ENCODE measurements at places on chromosomes 4 and X.

DNA sequence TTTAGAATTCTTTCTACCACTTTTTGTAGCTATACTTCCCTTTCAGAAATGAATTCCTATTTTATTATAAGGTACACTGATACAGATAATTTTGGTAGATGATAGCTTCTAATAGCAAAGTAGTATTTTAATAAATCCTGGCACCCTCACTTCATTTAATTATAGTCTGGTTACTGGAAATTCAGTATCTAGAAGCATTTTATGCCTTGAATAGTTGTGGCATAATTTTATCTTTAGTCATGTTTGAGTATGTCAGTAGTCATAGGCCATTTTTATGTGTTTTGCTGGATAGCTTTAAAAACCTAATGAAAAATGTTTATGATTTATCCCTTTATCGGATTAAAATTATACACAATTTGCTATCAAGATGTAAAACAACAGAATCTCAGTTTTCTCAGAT lies 92.3 kb downstream of the DIAPH2 start:
- no peak for DNase-seq

GRCh38 chrX:32116047-32116446 lies 1044.2 kb upstream of the FTHL17 start:
- no peak for DNase-seq

DNA sequence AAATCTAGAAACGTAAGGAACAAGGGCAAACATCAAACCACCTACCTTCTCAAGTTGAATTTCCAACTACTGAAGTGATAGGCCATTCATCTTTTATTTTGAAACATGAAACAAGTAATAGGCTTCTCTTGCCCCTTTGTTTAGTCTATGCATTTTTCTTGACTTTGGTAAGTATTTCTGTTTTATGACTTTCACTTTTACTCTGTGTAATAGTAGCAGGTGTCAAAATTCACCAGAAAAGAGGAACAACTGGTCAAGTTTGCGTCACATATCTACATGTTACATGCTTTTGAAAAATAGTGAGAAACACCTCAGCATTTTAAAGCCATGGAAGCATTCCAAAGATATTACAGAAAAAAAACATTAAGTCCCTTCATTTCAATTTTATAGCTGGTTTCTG lies 157.1 kb upstream of the FTHL17 start:
- no peak for DNase-seq

GRCh38 chrX:106203315-106203714 lies 35.2 kb downstream of the PWWP3B start:
- DNase-seq: no peak

DNA sequence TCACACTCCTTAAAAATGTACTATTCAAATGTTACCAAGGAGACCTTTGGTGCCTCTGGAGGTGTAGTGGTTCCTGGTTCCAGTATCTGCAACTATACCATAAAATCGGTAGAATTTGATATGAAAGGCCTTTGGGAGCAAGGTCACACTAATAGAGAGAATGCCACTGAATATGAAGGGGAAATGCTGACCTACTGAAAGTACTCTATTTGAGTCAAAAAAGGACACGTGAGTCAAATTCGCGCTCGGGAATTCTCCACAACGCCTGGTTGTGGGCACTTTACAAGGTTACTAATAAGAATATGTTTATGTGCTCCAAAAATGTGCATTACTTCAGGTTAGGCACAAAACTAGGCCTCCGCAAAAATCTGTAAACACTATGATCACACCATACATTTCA lies 39.5 kb upstream of the RELL1 start:
- no peak for DNase-seq

DNA sequence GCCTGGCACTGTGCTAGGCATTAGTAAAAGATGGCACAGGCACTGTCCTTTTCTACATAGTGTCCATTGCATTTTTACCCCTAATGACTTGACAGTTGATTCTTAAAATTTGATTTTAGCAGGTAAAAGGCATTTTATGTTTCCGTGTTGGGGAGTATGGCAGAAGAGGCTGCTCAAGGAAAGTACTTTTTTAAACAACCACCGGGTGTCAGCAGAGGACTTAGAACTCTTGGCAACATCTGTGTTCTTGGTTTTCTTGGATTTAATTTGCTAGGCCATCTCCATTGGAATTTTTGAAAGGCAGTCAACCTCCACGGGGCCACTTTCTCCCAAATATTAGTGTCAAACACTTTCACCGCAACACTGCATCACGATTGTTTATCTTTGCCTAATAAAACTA lies 102.9 kb downstream of the TSPAN7 start:
- DNase-seq: no peak

- DNase-seq: no peak
Measured at GRCh38 chrX:121260596-121261240, 213.3 kb downstream of the GLUD2 start.

- DNase-seq: no peak
Measured at GRCh38 chrX:149881081-149881711, at the start of gene MAGEA8. Gene MAGEA8 (plus strand): TSS chrX:149881183. CDS start chrX:149884273, 3,090 bp downstream.

GRCh38 chrX:14872355-14872754 lies 514 bp downstream of the FANCB start:
- DNase-seq: no peak

- DNase-seq: no peak
Measured at GRCh38 chr4:105166066-105166465, 19.4 kb downstream of the TET2 start.

GRCh38 chrX:154850957-154851611 lies 16.6 kb upstream of the SMIM9 start:
- DNase-seq: no peak

- no peak for DNase-seq
Measured at GRCh38 chrX:38513112-38513742, 48.1 kb upstream of the TSPAN7 start.

DNA sequence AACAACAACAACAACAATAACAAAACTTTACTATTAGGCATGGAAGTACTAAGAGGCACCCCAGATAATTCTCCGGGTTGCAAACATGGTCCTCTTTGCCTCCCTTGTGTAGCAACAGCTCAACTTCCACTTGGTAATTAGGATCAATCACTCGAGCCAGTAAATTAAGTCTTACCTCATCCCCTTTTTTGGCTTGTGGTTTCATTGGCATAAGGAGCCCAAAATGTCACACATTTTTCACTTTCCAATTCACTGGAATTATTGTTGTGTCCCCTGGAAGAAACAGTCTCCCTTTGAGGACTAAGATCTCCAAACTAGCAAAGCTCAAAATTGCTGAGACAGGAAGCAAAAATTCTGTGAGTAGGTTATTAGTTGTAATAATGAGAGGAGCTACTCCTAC lies 49.2 kb upstream of the HSD17B10 start:
- no peak for DNase-seq

- no peak for DNase-seq
Measured at GRCh38 chrX:31293409-31293808, 221.6 kb upstream of the FTHL17 start.

DNA sequence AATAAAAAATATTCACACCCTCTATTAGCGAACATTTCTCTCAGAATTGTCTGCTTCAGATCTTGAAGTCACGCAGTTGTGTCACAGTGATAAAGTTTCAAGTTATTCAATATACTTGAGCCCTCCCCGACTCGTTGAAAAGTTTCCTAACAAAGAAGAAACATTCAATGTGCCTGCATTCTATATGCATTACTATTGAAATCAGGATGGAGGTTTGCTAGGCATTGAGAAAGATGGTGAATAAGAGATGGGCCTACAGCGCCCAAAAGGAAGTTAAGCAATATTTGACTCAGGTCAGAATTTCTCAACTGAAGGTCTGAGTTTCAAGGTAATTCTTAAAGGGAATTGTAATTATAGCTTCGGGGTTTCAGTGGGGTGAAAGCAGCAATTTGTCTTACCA lies 6.1 kb downstream of the TCEANC start:
- no peak for DNase-seq

GRCh38 chr4:3797831-3798790 lies 31.9 kb downstream of the ADRA2C start:
- no peak for DNase-seq

DNA sequence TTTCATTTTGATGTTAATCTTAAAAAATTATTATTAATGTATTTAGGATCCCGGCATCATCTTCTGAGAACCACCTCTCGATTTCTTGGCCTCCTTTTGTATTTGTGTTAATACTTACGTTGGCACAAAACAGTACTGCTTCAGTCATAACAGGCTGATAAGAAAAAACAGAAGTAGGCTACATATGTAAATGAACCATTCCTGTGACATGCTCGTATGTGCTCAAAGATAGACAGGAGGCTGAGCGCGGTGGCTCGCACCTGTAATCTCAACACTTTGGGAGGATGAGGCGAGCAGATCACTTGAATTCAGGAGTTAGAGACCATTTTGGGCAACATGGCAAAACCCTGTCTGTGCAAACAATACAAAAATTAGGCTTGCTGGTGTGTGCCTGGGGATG lies 109.4 kb upstream of the H2AZ1 start:
- DNase-seq: no peak

- no peak for DNase-seq
Measured at GRCh38 chrX:119041175-119041574, 31.6 kb upstream of the CT47C1 start.

- DNase-seq: no peak
Measured at GRCh38 chr4:11293866-11294265, 134.8 kb downstream of the HS3ST1 start.

GRCh38 chr4:15695240-15695699 lies 7.6 kb upstream of the BST1 start:
- peak; percentile 71 for DNase-seq

- no peak for DNase-seq
Measured at GRCh38 chrX:4622486-4623167, 909.2 kb upstream of the PRKX start.

GRCh38 chrX:1411326-1411725 lies 19.4 kb upstream of the SLC25A6 start:
- DNase-seq: no peak

DNA sequence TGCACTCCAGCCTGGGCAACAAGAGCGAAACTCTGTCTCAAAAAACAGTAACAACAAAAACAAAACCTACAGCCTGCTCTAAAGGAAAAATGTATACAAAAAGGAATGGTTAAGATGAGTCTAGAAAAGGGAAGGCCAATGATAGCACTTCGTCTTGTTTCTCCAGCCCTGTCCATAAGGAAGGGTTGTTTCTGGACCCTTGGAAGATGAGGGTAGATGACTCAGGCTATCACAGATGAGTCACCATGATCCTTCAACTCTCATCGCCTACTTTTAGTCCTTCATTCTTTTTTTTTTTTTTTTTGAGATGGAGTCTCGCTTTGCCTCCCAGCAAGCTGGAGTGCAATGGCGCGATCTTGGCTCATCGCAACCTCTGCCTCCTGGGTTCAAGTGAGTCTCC lies 8.8 kb downstream of the PLA2G12A start:
- DNase-seq: no peak

DNA sequence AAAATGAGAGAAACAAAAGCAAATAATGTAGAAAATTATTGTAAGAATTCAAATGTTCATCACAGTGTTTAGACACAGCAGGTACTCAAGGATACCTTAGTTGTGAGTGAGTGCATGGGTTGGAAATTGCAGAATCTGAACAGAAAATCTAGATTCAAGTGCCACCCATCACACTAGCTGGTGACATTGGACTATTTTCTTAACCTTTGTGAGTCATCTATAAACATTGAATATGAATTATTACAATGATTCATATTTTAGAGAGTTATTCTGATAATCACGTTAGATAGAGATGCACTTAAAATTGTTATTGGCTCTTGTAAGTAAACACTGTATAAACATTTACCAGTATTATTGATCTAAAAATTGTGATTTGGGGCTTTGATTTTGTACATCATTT lies 1113.1 kb downstream of the STIM2 start:
- DNase-seq: no peak

DNA sequence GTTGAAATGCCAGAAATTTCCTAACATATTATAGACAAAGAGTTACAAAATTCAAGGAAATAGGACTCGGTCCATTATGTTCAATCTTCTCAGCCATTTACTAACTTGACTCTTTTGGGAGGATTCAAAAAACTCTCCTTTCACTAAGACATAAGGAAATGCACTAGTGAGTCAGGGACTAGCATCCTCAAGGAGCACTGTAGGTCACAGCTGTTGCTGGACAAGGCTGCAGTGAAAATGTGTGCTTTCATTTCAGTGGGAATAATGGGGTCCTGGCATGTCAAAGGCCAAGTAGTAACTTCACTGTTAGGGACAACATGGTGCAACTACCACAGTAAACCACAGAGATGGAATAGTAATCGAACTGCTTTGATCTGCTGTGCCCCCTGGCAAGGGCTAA lies 56.9 kb upstream of the ABCG2 start:
- DNase-seq: no peak

GRCh38 chr4:152281822-152282221 lies 254.1 kb downstream of the FBXW7 start:
- no peak for DNase-seq

DNA sequence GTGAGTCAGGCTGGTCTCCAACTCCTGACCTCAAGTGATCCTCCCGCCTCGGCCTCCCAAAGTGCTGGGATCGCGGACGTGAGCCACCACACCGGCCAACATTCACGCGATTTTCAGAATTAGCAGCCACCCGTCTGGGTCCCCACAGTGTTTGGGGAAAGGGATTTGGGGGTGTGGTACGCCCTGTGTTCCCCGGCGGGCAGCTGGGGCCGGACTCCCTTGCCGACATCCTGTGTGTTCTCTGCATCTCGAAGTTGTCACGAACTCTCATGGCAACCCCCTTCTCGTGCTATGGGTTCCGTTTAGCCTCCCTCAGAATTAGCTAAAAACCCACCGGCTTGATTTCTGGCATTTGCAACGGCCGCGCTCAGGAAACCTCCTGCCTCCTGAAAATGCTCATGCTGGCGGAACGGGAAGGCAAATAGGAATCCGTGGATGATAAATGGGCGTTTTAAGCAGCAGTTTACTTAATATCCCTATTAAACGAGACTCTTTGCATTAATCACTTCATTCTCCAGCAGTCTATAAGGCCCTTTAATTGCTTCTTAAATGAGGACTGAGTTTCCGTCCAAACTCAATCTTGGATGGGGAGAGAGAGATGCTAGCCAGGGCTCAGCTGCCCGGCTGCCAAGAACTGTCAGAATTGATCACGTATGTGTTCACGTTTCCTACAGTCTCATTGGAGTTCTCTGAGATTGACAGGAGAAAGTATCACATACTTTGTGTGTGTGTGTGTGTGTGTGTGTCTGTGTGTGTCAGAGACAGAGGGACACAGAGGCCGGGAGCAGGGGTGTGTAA lies 78.9 kb upstream of the PPP2R3B start:
- DNase-seq: no peak

GRCh38 chr4:11155208-11155867 lies 273.4 kb downstream of the HS3ST1 start:
- DNase-seq: no peak

GRCh38 chrX:118000518-118000917 lies 116.1 kb downstream of the KLHL13 start:
- no peak for DNase-seq

- DNase-seq: no peak
Measured at GRCh38 chr4:71209161-71209560, 129.7 kb upstream of the SLC4A4 start.

Measured in NCI-H187 (cell line).